CD8-positive, alpha-beta memory T cell (primary cell): ENCODE measurements at places on chromosomes 12 and 14. TPM values are rescaled to one million over a fixed set of nuclear protein-coding genes. Genes with fewer than 3 reads are reported as not detected.

TESPA1 gene
- total RNA-seq: 77.3 TPM

- no peak for DNase-seq
Observed at GRCh38 chr12:4723226-4723625, 3.0 kb downstream of the GALNT8 start.

DNA sequence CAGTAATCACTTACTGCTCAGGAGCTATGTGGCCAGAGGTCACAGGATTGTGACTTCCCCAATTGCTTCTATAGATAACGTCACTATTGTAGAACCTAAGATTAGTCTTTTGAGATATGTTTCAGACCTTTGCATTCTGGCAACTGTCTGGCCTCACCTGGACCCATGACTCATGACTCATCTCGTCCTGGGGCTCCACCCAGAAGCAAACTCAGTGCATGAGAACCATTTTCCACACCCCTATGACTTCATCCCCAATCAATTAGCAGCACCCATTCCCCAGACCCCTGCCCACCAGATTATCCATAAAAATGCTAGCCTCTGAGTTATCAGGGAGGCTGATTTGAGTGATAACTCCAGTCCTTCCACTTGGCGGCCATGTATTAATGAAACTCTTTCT is 186.9 kb downstream of the EMP1 start:
- DNase-seq: no peak

DNA sequence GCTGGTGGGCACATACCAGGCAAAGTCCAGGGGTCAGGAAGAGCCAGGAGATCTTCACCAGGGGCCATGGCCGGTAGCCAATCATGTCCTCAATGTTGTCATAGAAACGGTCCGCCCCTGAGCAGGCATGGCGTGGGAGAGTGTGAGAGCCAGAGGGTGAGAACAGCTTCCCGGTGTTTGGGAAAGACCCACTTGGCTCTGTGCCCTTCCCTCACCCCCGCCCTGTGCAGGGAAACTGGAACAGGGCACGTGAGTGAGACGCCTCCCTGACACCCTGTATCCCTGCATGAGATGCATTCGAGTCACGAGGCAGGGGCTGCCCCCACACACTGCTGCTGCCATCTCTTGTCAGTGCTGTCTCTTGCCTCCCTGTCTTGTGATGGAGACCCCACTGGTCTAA is 20.7 kb downstream of the SLC6A12 start:
- no peak for DNase-seq

GRCh38 chr12:110849221-110849620 is 2.4 kb downstream of the CCDC63 start:
- no peak for DNase-seq

GRCh38 chr12:103839103-103839502 is 1.9 kb downstream of the NT5DC3 start:
- DNase-seq: no peak

- no peak for DNase-seq
Observed at GRCh38 chr12:56836800-56837663, 73.9 kb downstream of the HSD17B6 start.

DNA sequence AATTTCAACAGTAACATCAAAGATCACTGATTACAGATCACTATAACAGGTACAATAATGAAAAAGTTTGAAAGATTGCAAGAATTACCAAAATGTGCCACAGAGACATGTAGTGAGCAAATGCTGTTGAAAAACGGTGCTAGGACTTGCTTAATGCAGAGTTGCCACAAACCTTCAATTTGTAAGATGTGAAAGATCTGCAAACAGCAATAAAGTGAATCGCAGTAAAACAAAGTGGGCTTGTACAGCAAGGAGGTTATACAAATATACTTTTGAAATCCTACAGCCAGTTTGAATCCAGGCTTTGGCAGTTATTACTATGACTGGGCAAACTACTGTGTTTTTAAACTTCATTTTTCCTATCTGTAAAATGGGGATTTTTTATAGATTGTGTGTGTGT is 1.0 kb upstream of the PLEKHA5 start:
- no peak for DNase-seq
